ENCODE measurements at places on chromosomes 16 and 17.

DNA sequence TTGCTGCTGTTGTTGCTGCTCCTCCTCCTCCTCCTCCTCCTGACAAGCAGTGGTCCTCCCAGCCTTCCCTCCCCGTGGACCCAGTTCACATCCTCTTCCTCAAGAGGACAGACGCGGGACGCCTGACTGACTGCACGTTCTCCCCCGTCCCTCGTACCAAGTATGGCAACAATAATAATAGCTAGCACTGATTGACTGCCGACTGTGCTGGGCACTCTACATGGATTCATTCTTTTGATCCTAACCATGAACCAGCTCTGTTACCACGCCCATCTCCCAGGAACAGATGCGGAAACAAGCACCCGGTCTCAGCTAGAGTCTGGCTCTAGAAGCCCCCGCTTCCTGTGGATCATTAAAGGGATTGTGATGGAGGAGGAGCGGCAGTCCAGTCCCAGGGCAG is 78.0 kb downstream of the GNAO1 start:
- DNase-seq: no peak

DNA sequence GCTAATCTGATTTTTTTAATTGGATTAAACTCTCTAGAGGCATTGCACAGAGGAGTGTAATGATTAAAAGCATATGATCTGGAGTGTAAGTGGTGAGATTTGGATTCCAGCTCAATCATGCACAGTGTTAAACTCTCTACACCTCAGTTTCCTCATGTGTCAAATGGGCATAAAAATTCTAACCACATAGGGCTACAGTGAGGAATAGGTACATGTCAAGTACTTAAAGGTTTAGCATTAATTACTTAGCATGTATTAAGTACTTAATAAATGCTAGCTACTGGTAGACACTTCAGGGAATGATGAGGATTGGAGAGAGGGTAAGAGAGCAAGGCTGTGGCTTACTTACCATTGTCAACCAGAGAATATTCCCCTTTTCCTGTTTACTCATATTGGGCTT is 17.1 kb downstream of the ERI2 start:
- no peak for DNase-seq

DNA sequence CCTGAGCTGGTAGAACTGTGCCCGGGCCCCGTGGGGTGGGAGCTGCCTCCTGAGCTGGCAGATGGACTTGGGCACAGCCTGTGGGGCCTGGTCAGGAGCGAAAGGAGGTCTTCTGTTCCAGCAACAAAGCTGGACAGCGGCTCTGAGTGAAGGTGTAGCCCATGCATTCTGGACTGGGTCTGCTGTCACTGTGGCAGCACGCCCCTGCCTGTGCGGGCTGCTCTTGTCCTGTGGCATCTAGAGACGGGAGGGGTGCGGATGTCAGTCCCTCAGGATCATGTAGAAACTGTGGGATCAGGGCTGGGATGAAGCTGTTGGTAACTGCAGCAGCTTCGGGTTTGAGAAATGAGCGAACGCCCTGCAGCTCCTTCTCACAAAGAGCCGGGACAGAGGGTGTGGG is 19.4 kb downstream of the BAIAP2 start:
- DNase-seq: no peak

DNA sequence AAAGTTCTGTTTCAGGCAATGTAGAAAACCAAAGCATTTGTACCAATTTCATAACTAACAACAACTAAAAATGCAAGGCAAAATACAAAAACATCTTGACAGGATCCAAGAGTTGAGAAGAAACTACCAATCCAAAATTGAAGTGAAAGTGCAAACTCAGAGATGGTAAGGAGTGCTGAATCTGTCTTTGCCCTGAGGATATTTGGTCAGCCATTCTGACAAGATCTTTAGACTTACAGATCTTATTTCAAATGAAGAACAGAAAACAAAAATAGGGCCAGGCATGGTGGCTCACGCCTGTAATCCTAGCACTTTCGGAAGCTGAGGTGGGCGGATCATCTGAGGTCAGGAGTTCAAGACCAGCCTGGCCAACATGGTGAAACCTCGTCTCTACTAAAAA is 412.8 kb downstream of the ZFHX3 start:
- no peak for DNase-seq

DNA sequence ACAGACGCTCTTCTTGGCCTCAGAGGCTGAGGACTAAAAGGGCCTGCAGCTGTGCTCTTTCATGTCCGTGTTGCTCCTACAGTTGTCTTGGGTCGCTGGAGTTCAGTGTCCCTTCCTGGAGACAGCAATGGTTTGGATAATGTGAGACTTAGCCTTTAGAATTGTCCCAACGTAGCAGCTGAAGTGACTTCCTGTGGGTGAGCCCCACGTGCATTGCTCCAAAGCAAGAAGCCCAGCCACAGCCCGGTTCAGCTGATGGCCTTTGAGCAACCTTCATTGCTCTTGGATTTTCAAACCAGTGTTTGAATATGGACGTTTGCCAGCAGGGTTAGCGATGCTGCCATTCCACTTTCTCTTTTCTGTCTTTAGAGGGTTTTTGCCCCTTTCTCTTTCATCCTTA is 19.7 kb downstream of the TMEM11 start:
- DNase-seq: no peak
